ENCODE measurements at places on chromosomes 3 and 15.

GRCh38 chr3:141452045-141452444, 34.8 kb upstream of the RASA2 start:
- peak; percentile 46 for DNase-seq

DNA sequence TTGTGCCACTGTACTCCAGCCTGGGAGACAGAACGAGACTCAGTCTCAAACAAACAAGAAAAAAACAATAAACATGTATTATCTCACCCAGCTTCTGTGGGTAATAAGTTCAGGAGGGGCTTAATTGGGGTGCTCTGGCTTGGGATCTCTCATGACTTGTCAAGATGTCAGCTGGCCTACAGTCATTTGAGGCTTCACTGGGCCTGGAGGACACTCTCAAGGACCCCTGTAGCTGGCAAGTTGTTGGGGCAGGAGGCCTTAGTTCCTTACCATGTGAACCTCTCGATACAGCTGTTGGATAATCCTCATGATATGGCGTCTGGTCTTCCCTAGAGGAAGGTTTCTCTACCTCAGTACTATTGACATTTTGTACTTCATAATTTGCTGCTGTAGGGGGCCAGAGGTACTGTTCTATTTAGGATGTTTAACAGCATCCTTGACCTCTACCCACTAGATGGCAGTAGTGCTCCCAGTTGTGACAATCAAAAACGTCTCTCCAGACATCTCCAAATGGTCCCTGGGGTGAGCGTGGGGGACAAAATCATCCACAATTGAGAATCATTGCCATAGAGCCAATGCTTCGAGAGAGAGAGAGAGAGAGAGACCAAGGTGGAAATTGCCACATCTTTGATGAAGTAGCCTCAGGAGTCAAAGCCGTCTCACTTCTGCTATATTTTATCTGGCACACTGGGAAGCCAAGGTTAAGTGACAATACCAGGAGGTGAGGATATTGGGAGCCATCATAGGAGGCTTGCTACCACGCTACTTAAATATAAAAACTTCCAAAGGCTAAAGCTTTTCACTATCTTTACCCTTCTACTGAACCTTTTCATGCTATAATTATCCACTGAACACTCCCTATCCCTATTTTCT, 23.9 kb upstream of the SLTM start:
- peak; percentile 69 for DNase-seq

DNA sequence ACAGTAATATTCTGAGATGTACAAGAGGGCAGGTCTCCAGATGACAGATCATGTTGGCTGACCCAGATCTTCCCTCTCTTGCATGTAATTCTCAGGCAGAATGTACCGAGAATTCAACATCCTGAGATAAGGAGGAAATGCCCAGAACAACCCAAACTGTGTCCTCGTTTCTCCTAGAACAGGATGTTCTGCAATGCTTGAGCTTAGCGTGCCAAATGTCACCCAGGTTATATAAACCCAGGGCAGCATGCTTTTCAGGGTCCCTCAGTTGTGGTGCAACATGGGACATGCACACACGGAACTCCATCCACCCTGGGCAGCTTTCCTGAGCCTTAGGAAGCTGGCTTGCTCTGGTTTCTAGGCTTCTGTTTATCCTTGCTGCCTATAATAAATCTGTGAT, 102.1 kb upstream of the CMC1 start:
- no peak for DNase-seq

DNA sequence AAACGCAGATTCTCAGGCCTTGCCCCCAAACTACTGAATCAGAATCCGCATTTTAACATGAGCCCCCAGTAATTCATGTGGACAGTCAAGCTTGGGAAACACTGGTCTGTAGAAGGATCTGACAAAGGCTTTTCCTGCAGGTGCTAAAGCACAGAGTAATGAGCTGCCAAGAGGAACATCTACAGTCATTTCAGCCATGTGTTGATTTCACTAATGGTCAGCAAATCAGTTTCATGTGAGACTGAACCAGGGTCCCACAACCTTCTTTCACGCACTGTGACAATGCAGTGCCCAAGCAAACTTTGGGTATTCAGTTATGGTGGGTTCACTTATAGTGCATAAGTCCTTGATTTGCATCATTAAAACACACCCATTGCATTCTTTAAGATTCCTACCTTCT, 237.6 kb downstream of the TUSC7 start:
- DNase-seq = no peak

DNA sequence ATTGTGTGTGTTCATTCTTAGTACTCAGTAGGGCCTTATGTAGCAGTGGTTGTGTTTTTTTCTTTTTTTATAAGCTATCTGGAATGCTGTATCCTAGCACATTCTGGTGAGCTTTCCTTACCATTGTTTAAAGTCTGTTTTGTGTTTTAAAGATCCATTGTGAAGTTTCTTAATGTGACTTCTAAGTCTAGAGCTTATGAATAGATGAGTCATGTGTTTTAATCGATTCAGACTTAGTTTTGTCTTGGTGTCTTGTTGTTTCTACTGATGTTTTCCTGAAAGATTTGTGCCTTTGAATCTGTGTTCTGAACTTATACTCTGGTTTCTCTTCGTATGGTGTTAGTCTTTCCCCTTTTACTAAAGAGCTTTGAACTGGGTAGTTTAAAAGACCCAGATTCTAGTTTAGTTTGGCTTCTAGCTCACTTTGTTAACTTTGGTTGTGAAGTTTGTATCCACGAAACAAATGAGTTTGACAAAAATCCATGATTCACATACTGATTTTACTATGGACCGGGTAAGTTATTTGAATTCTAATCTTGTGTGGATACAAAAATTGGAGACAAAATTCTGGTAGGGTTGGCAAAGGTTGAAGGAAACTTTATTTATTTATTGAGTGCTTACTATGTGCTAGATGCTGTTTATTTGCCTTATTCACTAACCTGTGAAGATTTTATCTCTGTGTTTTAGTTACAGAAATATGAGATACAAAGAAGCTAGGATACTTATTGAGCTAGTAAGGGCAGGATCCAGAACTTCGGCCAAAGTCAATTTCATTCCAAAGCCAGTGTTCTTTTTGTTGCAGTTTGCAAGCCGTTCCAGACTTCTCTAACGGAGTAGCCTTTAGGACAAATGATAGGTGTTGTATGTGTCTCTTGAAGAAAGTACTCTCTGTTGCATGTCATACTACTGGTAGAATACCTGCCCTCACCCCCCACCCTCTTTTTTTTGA, 24.8 kb downstream of the AKAP13 start:
- no peak for DNase-seq

- no peak for DNase-seq
These were observed 111.2 kb upstream of the KLHL25 start for GRCh38 chr15:85905751-85906450.

GRCh38 chr3:185400866-185401265, 37.9 kb downstream of the MAP3K13 start:
- DNase-seq = no peak

- DNase-seq = no peak
These were observed 25.9 kb downstream of the CCDC32 start for GRCh38 chr15:40538976-40539375.

DNA sequence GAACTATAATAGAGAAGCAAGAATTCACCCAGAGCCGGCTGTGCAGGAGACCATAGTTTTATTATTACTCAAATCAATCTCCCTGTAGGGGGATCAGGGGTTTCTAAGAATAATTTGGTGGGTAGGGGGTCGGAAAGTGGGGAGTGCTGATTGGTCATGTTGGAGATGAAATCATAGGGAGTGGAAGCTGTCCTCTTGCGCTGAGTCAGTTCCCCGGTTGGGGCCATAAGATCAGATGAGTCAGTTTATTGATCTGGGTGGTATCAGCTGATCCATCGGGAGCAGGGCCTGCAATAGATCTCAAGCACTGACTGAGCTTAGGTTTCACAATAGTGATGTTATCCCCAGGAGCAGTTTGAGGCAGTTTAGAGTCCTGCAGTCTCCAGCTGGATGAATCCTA, 97.0 kb upstream of the SNRPN start:
- DNase-seq = no peak

- DNase-seq = no peak
These were observed 4.8 kb downstream of the PLCB2 start for GRCh38 chr15:40302981-40303380.

DNA sequence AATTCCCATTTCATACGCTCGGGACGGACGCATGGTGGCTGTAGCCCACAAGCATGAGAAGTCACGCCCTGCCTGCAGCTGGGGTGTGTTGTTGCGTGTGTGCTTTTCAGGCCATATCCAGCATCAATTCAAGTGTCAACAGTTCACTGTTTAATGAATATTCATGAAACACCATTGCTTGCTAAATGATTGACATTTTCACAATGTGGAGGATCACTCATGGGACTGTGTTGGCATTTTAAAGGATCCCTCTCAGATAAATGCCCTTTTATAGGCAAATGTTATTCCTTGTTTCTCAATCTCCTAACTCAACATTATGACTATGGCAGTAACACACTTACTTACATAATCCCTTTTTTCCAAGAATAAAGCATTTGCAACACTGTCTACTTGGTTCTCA, 511.3 kb downstream of the GABRG3 start:
- DNase-seq = no peak

- peak; percentile 30 for DNase-seq
These were observed 836.2 kb downstream of the AGBL1 start for GRCh38 chr15:86915811-86916331.

All from WERI-Rb-1 (cell line).